HepG2 (cell line): ENCODE measurements at places on chromosomes 16 and 17. TPM values are rescaled to one million over a fixed set of nuclear protein-coding genes. Genes with fewer than 3 reads are reported as not detected.

- no peak overlapping the region for H3K27ac ChIP-seq
- peaks cover 82% of the 10 kb centered on the region for H3K27me3 ChIP-seq
- peak; percentile 77 for DNase-seq
- no peak overlapping the region for H3K4me3 ChIP-seq
Observed at GRCh38 chr17:9151091-9151490, 129.8 kb downstream of the NTN1 start.

Gene DNAI2
- not detected in 2 replicates for total RNA-seq

DNA sequence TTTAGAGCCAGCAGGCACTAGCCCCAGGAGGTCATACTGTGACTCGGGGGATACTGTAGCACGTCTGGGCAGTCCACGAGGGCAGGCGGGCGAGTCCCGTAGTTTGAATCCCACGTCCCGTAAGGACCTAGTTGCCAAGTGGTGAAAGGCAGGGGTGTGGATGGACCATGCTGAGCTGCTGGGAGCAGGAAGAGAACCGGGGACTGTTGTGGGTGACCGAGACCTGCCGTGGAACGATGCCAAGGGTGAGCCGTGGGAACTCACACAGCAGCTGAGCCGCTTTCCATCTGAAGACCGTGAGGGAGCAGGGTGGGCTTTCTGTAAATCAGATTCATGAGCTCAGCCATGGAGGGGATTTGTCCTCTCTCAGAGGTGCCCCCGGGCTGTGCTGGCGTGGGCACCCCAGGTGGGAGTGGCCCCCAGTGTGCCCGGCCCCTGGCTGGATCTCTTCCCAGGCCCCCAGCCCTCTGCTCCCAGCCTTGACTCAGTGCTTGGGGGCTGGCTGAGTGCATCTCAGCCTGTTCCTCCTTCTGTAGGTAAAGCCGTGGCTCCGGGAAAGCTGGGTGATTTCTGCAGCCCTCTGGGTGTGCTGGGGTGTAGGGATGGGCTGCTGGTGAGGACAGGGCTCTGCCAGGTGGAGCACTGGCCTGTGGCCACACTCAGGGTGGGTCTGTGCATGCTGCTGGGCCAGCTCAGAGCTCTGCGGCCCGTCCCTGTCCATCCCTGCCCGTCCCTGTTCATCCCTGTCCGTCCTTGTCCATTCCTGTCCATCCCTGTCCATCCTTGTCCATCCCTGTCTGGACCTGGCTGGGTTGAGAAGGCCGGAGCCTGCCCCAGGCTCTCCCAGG lies 13.6 kb downstream of the ASPSCR1 start:
- DNase-seq, result no peak
- H3K4me1 ChIP-seq, result peaks cover 63% of the 10 kb centered on the region
- no peaks in the 10 kb centered on the region for H3K27me3 ChIP-seq
- H3K4me3 ChIP-seq, result peak overlapping the region; percentile 69
- H3K36me3 ChIP-seq, result peaks cover 22% of the 10 kb centered on the region; the same call in 2 of the 3 replicates

Gene DNAAF1
- 0.04 TPM in 1 of 2 replicates, not detected in the other for total RNA-seq

Gene TRIM72
- total RNA-seq, result not detected in 2 replicates

GRCh38 chr17:63279498-63280230 lies 166.4 kb downstream of the CYB561 start:
- no peaks in the 10 kb centered on the region for H3K4me1 ChIP-seq
- DNase-seq, result no peak
- H3K27me3 ChIP-seq, result no peaks in the 10 kb centered on the region
- no peak overlapping the region for H3K27ac ChIP-seq
- H3K4me3 ChIP-seq, result no peak overlapping the region

DNA sequence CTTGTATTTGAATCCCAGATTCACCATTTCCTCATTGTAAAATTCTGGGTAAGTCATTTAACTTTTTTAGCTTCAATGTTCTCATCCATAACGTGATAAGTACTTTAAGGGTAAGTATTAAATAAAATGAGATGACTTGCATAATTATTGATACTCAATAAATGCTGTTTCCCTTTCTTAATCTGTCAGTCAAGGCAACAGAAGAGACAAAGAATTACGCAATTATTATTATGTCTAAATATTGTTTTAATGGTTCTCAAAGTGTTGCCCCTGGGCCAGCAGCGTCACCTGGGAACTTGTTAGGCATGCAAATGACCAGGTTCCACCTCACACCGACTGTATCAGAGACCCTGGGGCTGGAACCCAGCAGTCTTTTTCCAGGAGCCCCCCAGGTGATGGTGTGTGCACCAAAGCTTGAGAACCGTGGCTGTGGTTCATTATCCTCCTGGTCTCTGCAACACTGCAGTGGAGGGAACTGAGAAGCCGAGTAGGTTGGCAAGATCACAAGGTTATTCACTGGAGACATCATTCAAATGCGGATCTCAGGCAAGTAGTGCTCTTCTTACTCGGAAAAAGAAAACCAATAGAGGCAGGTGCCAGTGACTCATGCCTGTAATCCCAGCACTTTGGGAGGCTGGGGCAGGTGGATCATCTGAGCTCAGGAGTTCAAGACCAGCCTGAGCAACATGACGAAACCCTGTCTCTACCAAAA lies 43.5 kb downstream of the LYRM9 start:
- no peaks in the 10 kb centered on the region for H3K27me3 ChIP-seq
- no peak overlapping the region for H3K27ac ChIP-seq
- H3K4me3 ChIP-seq, result no peak overlapping the region
- DNase-seq, result no peak
- no peaks in the 10 kb centered on the region for H3K36me3 ChIP-seq

Gene RDM1
- 0.40 TPM in 1 of 2 replicates, not detected in the other for total RNA-seq

- H3K4me1 ChIP-seq, result peaks cover 62% of the 10 kb centered on the region
- H3K27me3 ChIP-seq, result no peaks in the 10 kb centered on the region
- no peak for DNase-seq
- H3K27ac ChIP-seq, result no peak overlapping the region
Observed at GRCh38 chr17:68302666-68303065, 11.4 kb downstream of the ARSG start.

Gene PDK2
- 18.5 and 19.2 TPM in 2 replicates for total RNA-seq

DNA sequence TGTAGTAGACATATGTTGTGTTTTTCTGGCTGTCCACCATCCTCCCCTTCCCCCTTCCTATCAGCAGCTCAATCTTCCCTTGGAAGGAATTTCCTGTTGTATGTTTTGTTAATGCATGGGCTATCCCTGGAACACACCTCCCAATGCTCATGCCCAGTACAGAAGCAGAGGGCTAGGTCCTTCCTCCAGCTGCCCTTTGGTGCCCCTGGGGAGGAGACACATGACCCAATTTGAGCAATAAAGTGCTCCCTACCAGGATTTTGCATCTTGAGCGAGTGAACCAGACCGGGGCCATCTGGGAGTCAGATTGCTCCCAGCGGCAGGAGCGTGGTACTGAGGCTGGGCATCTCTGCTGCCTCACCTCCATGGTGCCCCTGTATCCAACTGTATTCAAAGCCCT lies 141.5 kb upstream of the MED13 start:
- H3K36me3 ChIP-seq, result no peaks in the 10 kb centered on the region
- H3K4me1 ChIP-seq, result peaks cover 21% of the 10 kb centered on the region
- no peak overlapping the region for H3K27ac ChIP-seq
- H3K27me3 ChIP-seq, result no peaks in the 10 kb centered on the region
- H3K4me3 ChIP-seq, result no peak overlapping the region
- no peak for DNase-seq

DNA sequence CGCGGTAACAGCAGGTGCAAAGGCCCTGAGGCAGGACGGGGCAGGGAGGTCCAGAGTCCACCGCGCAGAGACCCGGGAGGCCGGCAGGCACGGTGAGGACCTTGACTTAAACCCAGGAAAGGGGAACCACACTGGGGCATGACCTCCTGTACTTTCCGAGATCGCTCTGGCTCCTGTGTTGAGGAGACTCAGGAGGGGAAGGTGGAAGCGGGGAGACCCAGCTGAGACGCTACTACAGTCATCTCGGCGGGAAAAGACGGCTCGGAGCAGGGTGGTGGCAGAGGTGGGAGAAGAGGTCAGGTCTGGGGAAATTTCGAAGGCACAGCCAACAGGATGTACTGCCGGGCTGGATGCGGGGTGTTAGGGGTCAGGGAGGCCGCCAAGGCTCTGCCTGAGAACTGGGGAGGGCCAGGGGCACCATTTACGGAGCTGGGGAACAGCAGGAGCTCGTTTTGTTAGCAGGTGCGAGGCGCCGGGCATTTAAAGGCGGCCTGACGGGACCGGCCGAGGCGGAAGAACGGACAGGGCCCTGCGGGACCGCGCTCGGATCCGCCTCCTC lies 22.3 kb downstream of the NPTX1 start:
- peak overlapping the region; percentile 91 for H3K27ac ChIP-seq
- H3K36me3 ChIP-seq, result no peaks in the 10 kb centered on the region
- H3K4me3 ChIP-seq, result peak overlapping the region; percentile 65; the same call in 1 of the 2 replicates
- H3K27me3 ChIP-seq, result peaks cover 12% of the 10 kb centered on the region; the same call in 1 of the 2 replicates
- H3K4me1 ChIP-seq, result peaks cover 32% of the 10 kb centered on the region

Gene FGF11
- 0.20 and 0.55 TPM in 2 replicates for total RNA-seq
